Daoy (cell line): ENCODE measurements at places on chromosomes 6 and 20. TPM values are rescaled to one million over a fixed set of nuclear protein-coding genes. Genes with fewer than 3 reads are reported as not detected.

CST5 gene
- not detected in 2 replicates for total RNA-seq

GRCh38 chr6:111087871-111088667, 766 bp downstream of the SLC16A10 start:
- DNase-seq = peak; percentile 23

RRAGD gene
- total RNA-seq = 8.8 and 9.4 TPM in 2 replicates

- no peak for DNase-seq
Measured at GRCh38 chr6:160102399-160102798, 19.2 kb upstream of the SLC22A1 start.

THBS2 gene
- 12.5 and 16.1 TPM in 2 replicates for total RNA-seq

ASIP gene
- total RNA-seq = not detected in 2 replicates

OR2H1 gene
- not detected in 2 replicates for total RNA-seq

DNA sequence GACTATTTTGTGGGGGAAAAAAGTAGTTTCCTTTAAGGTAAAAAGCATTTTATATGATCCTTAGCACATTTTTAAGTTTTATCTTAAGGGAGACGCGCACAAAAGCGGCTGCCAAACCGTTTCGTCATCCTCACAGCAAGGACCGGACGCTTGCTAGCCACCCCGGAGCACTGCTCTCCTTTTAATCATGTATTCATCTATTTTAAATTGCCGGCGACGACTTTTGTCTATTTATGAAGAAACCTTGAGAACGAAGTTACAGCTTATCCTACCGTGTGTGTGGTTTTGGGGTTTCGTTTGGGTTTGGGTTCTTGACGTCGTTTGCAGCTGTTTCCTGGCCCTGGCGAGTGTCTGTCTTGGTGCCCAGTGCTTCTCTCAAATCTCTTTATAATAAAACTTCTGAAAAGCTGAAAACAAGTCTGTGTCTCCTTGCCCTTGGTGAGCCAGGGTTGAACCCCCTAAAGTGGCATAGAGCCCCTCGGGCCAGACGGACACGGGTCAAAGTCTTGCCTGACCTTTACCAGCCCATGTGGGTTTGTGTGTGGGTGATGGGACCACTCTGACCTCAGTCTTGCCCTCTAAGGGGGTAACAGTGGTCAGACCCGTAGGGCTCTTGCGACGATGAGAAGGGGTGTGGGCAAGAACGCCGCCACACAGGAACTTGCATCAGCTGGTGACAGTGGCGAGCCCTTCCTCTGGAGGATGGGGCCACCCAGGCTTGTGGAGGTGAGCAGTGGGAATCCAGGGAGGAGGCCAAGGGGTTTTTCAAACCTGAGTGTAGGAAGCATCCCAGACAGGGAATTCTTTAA, 117.6 kb downstream of the JPH2 start:
- DNase-seq = no peak

- DNase-seq = no peak
Measured at GRCh38 chr6:52566201-52566600, 10.7 kb downstream of the TRAM2 start.

DNA sequence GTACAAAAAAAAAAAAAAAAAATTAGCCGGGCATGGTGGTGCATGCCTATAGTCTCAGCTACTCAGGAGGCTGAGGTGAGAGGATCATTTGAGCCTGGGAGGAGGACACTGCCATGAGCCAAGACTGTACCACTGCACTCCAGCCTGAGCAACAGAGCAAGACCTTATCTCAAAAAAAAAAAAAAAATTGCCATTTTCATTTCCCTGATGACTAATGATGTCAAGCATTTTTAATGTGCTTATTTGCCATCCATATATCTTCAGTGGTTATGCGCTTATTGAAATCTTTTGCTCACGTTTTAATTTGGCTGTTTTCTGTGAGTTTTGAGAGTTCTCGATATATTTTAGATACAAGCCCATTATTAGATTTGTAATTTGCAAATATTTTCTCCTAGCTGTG, 46.7 kb downstream of the PFDN4 start:
- DNase-seq = no peak

SYNDIG1 gene
- total RNA-seq = 0.80 and 0.91 TPM in 2 replicates

GABRR1 gene
- not detected in 2 replicates for total RNA-seq

- peak; percentile 14 for DNase-seq
Measured at GRCh38 chr6:160391419-160392116, 43.4 kb downstream of the SLC22A3 start.

DNA sequence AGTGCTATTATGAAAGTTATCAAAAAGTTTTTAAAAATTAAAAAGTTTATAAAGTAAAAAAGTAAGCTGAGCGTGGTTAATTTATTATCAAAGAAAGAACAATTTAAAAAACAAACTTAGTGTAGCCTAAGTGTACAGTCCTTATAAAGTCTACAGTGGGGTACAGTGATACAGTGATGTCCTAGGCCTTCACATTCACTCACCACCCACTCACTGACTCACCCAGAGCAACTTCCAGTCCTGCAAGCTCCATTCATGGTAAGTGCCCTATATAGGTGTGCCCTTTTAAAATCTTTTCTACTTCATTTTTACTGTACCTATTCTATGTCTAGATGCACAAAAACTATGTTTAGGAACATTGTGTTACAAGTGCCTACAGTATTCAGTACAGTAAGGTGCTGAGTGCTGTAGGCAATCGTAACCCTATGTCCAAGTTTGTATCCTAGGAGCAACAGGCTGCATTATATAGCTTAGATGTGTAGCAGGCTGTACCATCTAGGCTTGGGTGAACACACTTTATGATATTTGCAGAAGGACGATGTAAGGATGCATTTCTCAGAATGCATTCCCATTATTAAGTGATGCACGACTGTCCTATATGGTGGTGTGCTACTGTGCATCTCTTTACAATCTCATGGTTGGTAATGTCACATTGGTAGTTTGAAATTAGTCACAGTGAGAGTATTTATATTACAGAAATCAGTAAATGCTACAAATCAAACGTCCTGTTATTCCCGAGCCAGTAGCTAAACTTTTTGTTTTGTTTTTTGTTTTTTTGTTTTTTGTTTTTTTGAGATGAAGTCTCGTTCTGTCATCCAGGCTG, 158.3 kb downstream of the GMPR start:
- DNase-seq = no peak

- no peak for DNase-seq
Measured at GRCh38 chr6:162753775-162754174, 26.0 kb downstream of the PACRG start.

CFB gene
- total RNA-seq = 0.18 and 0.86 TPM in 2 replicates

GRCh38 chr6:151762817-151763216, 44.7 kb upstream of the ESR1 start:
- no peak for DNase-seq

- DNase-seq = no peak
Measured at GRCh38 chr6:63799813-63800212, 164.2 kb downstream of the PHF3 start.

DNA sequence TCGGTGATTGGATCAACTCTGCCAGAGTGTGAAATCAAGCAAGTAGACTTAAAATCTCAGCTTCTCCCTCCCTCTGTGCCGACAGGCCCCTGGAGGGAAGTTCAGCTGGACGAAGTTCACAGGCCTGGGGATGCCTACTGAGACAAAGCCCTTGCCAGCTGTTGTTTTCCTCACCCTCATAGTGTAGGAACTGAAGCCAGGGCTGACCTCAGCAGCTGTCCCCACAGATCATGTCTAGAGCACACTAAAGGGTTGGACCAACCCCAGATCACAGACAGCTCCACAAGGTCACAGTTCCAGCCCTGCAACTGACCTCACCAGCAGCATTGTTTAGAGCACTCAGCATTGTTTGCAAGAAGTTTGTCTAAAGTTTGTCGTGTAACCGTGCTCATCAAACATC, 261.9 kb upstream of the ECI2 start:
- no peak for DNase-seq

DNA sequence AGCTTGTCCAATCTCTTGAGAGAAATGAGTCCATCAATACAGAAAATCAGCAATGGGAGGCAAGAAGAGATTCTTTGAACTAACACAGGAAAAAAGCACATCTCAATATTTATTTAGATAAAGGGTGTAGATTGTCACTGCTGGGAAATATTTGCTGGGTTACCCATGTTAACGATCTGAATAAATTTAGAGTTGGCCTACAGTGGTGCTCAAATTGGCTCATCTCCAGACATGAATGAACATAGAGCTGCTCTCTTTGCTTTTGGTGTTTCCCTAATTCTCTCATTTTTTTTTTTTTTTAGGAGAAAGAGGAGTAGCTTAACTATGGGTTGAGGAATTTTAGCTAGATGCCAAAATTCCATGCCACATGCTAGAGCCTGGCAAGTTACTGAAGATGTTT, 471.2 kb downstream of the PKHD1 start:
- no peak for DNase-seq

SIRPA gene
- total RNA-seq = 7.2 and 11.5 TPM in 2 replicates

MCM3 gene
- total RNA-seq = 217 and 313 TPM in 2 replicates

RAET1L gene
- total RNA-seq = 0.36 and 1.1 TPM in 2 replicates

- DNase-seq = no peak
Measured at GRCh38 chr6:113600551-113601339, 256.4 kb upstream of the MARCKS start.

ME1 gene
- 19.9 and 22.4 TPM in 2 replicates for total RNA-seq

TBPL1 gene
- total RNA-seq = 69.7 and 70.2 TPM in 2 replicates

MCHR2 gene
- not detected in 2 replicates for total RNA-seq

- peak; percentile 27 for DNase-seq
Measured at GRCh38 chr6:5174756-5175549, 85.8 kb downstream of the LYRM4 start.

TINAG gene
- not detected in 2 replicates for total RNA-seq

PRL gene
- not detected in 2 replicates for total RNA-seq

MLN gene
- total RNA-seq = not detected in 2 replicates

DNA sequence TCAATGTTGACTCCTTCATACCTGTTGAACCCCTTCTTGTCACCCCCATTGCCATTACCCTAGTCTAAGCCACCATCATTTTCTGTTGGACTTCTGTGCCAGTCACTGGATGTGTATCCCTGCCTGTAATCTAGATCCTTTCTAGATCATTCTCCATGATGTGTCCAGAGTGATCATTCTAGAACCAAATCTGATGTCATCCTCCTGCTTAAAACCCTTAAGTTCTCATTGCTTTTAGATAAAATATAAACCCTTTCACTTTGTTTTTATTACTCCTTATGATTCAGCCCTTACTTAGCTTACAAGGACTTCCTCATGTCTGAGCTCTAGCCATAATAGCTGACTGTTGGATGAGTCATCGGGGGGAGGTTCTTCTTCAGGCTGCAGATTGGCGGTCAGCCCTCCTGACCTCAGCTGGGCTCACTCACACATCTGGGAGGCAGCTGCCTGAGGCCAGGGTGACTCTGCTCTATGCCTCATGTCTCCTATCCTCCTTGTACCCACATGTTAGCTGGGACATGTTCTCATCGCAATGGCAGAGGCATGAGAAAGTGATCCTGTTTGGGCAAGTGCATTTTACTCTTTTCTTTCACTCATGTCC, 287.6 kb downstream of the ESR1 start:
- peak; percentile 91 for DNase-seq

GRCh38 chr6:131937226-131937625, 13.9 kb downstream of the CCN2 start:
- no peak for DNase-seq

DNA sequence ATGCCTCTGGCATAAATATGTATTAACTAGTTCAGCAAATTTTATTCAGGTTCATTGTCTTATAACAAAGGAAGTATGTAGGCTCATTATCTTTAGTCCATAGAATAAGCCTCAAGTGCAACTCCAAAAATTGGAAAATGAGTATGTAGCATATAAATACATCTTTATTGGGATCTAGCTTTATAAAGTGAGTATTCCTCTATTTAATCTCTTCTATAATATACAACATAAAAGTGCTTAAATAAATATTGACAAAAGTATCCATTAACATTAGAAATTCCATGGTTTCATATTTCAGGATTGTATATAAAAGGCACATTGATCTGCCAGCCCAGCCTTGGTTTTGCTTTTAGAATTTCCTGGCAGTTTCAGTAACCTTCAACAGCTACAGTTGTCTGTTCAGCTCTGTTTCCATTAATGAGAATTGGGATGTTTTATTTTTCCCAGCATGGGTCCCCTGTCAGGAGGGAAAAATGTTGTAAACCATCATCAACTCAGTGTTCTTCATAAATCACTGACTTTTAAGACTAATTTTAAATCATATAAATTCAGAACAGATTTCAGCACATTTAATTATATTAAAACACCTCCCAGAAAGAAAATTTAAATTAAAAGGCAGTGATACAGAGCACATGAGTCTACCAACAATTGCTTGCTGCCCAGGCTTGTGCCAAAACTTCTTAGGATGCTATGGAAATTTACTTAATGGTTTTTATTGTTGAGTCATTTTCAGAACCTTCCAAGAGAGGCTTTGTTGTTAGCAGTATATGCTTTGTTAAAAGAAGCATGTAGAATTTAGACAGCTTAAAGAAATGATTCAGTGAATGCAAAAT, 119.7 kb downstream of the ADGRG6 start:
- no peak for DNase-seq

- DNase-seq = no peak
Measured at GRCh38 chr20:46939031-46939965, 44.7 kb downstream of the EYA2 start.

DNA sequence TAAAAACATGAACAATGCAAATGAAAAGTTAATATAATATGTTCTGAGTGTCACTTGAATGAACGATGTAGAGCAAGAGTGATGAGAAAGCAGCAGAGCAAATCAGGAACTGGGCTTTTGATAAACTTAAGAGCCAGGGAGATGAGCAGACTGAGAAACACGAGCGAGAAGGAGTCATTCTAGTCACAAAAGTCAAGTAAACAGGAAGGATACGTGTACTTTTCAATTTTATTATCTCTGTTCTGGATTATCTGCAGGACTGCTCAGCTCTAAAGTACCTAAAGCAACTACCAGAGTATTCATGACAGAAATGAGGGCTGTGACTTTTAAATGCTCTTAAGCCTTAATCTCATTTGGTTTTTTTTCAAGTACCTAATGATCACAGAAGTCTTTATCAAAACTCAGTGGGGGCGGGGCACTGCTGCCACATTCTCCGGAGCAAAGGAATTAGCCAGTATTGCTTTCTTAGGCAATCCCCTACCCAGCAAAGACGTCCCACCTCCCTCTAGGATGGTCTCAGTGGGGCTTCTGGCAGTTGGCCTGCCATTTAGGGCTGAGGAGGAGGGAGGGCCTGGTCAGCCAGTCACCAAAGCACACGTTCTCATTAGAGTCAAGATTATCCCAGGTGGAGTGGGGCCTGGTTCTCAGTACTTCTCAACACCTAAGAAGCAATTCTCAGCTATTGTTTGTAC, 8.6 kb downstream of the MAN1A1 start:
- no peak for DNase-seq
